ENCODE measurements at places on chromosomes 2 and 18. TPM values are rescaled to one million over a fixed set of nuclear protein-coding genes. Genes with fewer than 3 reads are reported as not detected.

Gene PPP4R1
- polyA plus RNA-seq: 23.9 TPM

Gene CTAGE1
- polyA plus RNA-seq: not detected

- peaks cover 4% of the 10 kb centered on the region for H3K4me1 ChIP-seq
- H3K4me3 ChIP-seq: no peak overlapping the region
- H3K27ac ChIP-seq: no peak overlapping the region
- H3K27me3 ChIP-seq: no peaks in the 10 kb centered on the region
Observed at GRCh38 chr18:9910661-9911060, 3.2 kb upstream of the VAPA start.

DNA sequence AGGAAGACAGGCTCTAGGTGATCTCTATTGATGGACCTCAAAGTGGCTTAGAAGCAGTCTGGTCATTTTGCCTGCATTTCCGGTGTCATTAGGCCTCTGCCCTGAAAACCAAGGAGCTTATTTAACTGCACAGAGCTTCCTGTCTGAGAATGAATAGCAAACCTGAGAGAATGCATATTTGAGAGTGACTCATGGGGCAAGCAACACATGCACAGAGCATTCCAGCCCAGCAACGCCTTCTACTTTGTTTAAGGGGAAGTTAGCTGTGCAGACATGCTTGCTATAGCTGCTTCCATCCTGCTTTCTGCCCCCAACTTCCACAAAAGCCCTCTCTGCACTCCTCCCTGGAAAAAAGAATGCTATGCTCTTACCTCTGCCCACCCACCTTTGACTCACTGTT is 232.8 kb downstream of the GRB14 start:
- H3K27me3 ChIP-seq: no peaks in the 10 kb centered on the region
- no peak for DNase-seq
- H3K4me1 ChIP-seq: no peaks in the 10 kb centered on the region

GRCh38 chr2:46563186-46563585 is 83.8 kb downstream of the TMEM247 start:
- H3K36me3 ChIP-seq: no peaks in the 10 kb centered on the region
- H3K4me1 ChIP-seq: no peaks in the 10 kb centered on the region
- no peak overlapping the region for H3K4me3 ChIP-seq
- no peak overlapping the region for H3K27ac ChIP-seq
- no peak for DNase-seq

- no peaks in the 10 kb centered on the region for H3K27me3 ChIP-seq
- H3K36me3 ChIP-seq: peaks cover 7% of the 10 kb centered on the region
- no peaks in the 10 kb centered on the region for H3K4me1 ChIP-seq
- H3K4me3 ChIP-seq: no peak overlapping the region
- DNase-seq: no peak
- H3K27ac ChIP-seq: no peak overlapping the region
Observed at GRCh38 chr2:196914867-196915460, 11.5 kb downstream of the PGAP1 start.

GRCh38 chr2:232113821-232114220 is 152.3 kb downstream of the DIS3L2 start:
- no peaks in the 10 kb centered on the region for H3K27me3 ChIP-seq
- H3K4me3 ChIP-seq: no peak overlapping the region
- no peak overlapping the region for H3K27ac ChIP-seq
- DNase-seq: no peak

DNA sequence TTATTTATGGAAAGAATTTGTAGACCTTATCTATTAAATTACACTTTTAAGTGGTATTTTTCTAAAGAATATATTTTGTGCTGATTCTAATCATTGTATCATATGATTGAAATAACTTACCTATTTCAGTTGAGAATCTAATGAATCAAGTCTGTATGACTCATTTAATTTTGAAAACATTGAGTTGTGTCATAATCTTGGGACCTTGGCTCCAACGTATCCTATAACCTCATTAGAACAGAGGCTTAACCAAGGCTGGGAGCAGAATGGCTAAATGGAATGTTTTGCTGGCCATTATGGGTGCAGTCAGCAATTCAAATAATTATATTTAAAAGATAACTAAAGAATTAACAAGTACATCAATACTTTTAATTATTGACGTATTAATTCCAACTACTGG is 19.6 kb upstream of the GULP1 start:
- no peaks in the 10 kb centered on the region for H3K27me3 ChIP-seq
- DNase-seq: no peak
- H3K4me3 ChIP-seq: no peak overlapping the region
- no peaks in the 10 kb centered on the region for H3K4me1 ChIP-seq
- H3K36me3 ChIP-seq: no peaks in the 10 kb centered on the region
- H3K27ac ChIP-seq: no peak overlapping the region

DNA sequence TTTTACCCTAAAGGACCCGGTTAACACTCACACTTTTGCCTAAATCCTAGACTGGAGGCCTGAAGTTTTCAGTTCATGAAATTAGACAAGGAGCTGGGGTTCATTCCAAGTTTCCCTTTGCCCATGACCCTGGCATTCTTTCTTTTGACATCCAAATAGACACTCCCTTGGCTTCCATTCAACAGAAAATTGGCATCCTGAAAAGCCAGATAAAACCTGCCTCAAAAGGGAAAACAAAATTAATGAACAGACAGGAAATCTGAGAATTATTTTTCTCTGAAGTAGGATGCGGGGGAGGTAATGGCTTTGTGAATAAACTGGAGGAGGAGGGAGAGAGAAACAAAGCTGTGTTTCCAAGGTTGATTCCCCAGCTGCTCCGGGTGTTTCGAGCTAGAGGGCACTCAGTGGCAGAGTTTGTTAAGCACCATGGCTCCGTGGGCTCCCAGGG is 41.0 kb downstream of the SPP2 start:
- no peaks in the 10 kb centered on the region for H3K36me3 ChIP-seq
- peak; percentile 78 for DNase-seq
- H3K27me3 ChIP-seq: no peaks in the 10 kb centered on the region
- H3K4me3 ChIP-seq: no peak overlapping the region
- H3K4me1 ChIP-seq: peaks cover 3% of the 10 kb centered on the region

- H3K27me3 ChIP-seq: no peaks in the 10 kb centered on the region
- no peak overlapping the region for H3K27ac ChIP-seq
- no peak for DNase-seq
- H3K36me3 ChIP-seq: no peaks in the 10 kb centered on the region
- no peaks in the 10 kb centered on the region for H3K4me1 ChIP-seq
Observed at GRCh38 chr18:63890950-63891304, 3.4 kb downstream of the SERPINB2 start.

Data from kidney (tissue), 22 donors.